Midbrain (tissue), 1 donor: ENCODE measurements at places on chromosomes 3 and 15.

- DNase-seq, result no peak
These were observed 42.2 kb upstream of the ZBTB38 start for GRCh38 chr3:141326123-141326522.

DNA sequence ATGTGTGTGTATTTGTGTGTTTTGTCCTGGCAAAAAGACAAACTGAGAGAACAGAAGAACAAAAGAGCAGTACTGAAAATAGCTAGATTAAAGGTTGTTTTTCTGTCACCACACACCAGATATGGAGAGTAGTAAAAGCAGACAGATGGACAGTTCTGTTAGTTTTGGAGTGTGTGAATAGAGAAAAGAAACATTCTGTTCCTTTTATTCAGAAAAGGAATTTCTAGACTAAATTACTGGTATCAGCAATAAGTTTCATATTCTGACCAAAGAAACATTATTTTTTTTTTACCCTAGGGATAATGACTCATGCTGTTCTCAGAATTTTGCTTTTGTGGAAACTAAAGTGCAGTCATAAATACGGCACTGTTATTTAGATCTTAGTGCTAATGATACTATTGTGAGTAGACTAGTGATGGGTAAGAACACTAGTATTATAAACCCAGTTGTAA lies 32.9 kb downstream of the PIK3CA start:
- no peak for DNase-seq

DNA sequence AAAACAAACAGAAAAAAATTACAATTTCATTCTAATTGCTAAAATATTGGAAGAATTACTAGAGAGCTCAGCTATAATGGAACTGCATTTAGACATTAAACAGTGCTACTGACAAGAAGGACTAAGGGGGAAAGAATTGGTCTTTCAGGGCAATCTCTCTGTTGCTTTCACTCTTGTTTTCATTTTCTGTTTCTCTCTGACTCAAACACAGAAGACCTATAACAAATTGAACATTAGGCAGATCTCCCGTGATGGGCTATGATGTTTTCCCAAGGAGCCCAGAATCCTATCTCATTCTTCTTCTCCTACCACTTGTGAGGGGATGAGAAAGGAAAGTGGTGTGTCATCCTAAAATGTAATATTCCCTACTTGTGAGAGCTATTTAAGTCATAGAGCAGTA lies 358.0 kb upstream of the TGFBR2 start:
- DNase-seq, result no peak

DNA sequence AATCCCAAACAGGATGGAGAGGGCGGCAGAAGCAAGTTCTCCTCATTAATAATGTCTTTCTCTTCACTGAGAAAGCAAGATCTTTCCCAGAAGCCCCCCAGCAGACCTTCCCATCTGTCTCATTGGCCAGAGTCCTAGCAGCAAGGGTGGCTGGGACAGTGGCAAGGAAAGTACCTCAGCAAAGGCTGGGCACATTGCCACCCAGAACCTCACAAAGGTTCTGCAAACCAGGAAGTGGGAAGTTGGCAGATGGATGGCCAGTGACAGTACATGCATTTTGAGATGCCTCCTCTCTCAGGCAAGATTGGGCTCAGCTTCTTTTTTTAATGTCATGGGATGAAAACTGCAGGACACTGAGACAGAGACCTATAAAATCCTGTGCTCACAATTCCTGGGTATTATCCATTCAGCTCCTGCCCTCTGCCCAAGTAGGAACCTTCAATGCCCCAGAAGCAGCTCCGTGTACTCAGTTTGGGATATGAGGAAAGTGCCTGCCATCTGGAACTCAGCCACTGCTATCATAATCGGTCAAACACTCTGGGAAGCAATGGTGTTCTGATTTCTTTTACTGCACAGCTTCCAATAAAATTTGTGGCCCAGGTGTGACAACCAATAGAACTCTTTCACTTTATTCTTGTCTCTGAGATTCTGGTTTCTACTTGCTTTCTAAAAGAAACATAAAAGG lies 25.5 kb downstream of the DPH3 start:
- DNase-seq, result no peak

DNA sequence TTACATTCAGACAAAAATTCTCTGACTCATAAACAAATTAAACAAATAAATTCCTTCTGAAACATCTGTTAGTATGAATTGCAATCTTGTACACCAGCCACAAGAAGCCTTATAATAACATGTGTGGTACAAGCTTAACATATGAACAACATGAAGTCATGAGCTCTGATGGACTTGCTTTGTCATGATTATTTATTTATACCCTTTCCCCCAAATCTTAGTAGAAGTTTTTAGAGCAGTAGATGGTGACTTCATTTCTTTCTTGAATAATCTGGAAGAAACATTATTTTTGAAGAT lies 633.4 kb downstream of the EPHA3 start:
- DNase-seq, result no peak

DNA sequence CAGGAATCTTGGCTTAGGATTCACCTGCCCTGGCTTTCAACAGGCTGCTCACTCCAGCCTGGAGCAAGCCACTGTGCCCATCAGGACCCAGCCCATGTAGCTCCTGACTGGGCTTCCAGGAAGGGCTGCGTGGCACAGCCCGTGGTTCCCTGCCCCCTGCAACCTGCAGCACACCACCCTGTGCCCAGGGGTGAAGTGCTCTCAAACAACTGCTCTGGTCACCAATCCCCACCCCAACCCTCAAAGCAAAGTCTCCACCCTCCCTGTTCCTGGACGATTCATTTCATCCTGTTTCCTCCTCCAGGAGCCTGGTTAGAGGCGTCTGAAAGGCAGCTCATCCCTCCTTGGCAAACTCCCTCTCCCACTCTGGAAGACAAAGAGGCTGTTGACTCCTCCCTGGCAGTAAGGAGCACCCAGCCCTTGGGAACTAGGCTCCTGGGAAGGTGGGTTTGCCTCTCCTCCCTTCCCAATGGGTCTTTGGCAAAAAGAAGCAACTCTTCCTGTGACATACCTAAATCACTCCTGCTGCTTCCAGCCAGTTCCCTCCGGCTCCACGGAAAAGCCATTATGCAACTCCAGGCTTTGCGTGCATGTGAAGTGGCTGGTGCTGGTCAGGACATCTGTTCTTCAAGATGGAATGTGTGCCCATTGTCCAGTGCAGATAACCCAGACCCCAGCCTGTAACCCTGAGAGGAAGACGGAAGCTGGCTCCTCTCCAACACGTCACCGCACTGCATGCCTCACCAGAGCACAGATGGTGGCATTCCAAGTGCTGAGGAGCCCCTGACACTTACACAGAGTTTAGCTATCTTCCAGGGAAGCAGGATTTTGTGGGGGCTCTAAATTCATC lies 29.1 kb upstream of the VIPR1 start:
- DNase-seq, result no peak

- no peak for DNase-seq
These were observed 67.0 kb downstream of the MGLL start for GRCh38 chr3:127755305-127755681.

DNA sequence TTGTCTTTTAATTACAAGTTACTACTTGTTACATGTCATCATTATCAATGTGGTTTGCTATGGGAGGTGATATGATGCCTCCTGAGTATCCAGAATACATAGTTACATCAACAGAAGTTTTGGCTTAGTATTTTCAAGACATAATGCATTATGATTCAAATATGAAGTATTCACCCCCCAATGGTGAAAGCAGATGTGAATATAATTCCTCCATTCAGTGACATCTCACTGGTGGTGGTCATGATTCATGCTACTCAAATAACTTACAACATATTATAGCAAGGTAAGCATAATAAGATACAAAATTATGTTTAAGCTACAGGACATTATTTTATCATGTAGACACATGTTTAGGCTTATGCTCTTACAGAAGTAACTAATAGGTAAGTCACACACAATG lies 34.9 kb upstream of the TTBK2 start:
- no peak for DNase-seq

- peak; percentile 46 for DNase-seq
These were observed 24.6 kb upstream of the DMXL2 start for GRCh38 chr15:51647128-51647562.

DNA sequence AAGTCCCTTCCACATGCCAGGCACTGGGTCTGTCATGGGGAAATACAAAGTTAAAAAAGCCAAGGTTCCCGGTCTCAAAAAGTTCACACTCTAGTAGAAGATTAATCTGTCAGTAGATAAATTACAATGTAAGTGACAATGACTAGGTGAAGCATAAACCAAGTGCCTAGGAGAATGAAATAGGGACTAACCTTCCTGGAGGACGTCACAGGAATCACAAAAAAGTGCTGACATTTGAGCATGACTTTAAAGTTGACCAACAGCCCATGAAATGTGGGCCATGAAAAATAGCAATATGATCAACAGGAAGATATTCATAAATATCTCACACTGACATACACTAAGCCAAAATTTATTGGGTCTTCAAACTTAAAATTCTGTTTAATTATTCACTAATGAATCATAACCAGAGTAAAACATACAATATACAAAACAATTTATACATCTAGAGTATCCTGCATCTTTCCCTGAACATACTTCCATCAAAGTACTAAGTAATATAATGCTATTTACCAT lies 20.0 kb downstream of the COPS2 start:
- no peak for DNase-seq

DNA sequence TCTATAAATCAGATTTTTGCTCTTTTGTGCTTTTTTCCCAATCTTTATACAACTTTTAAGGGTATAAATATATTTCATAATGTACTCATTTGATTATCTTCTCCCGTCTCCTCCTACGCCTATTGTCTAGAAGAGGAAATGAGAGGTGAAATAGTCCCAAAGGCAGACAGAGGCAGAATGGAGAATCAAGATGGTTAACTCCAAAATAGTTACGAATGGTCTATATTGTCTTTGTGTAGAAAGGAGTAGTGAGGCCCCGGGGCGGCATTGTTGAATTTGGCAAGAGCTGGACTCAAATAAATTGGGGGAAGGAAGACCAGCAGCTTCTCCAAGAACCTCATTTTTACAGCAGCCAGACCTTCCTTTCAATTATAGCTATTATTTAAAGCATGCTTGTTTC lies 23.9 kb downstream of the ITPR1 start:
- DNase-seq, result no peak

GRCh38 chr15:45660231-45660979 lies 25.6 kb downstream of the SQOR start:
- no peak for DNase-seq

GRCh38 chr15:99343208-99343607 lies 91.9 kb downstream of the LRRC28 start:
- DNase-seq, result no peak

GRCh38 chr3:117661818-117662095 lies 952.2 kb downstream of the TUSC7 start:
- no peak for DNase-seq
